Inflammatory macrophage treated with lipopolysaccharide for 4 hours (primary cell): ENCODE measurements at places on chromosomes 6 and 20.
A peak's percentile ranks its signal among the peaks of the same experiment; 100 is the strongest.

DNA sequence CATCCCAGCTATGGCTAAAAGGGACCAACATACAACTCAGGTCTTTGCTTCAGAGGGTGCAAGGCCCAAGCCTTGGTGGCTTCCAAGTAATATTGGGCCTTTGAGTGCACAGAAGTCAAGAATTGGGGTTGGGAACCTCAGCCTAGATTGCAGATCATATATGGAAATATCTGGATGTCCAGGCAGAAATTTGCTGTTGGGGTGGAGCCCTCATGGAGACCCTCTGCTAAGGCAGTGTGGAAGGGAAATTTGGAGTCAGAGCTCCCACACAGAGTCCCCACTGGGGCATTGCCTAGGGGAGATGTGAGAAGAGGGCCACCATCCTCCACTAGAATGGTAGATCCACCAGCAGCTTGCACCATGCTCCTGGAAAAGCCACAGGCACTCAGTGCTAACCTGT, 123.5 kb downstream of the PRL start:
- no peak for DNase-seq

DNA sequence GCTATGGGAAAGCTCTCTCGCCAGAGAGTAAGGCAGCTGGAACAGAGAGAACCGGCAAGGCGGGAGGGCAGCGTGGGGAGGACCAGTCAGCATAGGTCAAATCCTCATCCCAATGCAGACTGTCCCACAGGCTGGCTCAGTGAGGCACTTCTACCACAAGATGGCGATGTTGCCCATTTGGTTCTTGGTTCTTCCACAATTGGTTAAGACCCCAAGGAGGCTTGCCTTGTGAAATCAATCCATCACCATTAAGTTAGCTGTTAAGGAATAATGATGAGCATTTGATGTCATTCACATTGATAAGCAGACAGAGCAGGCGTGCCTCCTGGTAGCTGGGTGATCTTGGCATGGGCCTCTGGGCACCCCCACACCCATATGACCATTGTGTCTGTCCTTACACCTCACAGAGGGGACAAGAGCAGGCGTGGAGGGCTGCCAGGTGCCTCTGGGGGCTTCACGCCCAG, 2.4 kb downstream of the CSTL1 start:
- peak; percentile 67 for DNase-seq

DNA sequence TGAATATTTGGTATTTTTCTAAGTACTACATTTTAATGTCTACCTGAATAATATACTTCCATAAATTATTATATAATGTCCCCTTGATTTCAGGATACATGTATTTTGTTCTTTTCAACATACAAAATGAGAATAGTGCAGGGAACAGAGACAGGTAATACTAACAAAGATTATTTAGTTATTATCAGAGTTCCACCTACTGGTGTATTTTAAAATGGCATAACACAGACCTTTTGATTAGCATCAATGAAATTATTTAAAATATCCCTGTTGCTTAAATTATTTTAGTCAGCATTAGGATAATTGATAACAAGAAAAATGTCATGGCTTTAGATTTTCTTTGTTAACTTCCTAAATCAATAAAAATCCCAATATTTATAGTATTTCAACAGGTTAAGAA, 184.0 kb downstream of the PRDM13 start:
- no peak for DNase-seq

GRCh38 chr20:21235484-21236445, 67.4 kb upstream of the XRN2 start:
- DNase-seq, result peak; percentile 66

DNA sequence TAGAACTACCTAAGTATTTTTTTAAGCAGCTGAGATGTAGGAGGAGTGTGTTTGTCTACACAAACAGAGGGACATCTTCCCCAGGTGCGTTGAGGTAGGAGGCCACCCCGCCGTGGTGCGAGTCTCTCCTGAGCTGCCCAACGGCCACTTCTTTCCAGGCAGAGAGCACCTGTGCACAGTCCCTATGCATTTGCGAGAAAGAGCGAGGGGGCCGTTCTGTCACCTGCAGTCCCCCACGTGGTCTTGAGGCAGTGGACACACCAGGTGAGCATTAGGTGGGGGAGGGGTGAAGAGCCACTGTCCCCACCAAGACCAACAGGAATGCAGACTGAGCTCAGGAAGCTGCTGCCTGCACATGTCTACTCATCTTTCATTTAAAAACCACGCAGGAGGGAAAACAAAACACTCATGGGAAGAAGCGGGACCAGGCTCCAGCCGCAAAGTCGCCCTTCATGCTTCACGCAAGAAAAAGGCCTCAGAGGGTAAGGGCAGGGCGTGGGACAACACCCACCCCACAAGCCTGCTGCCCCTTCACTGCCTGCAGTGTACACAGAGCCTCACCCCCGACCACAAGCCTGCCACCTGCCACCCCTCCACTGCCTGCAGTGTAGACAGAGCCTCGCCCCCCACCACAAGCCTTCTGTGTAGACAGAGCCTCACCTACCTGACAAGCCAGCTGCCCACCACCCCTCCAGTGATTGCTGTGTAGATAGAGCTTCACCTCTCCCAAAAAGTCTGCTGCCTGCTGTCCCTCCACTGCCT, 142.0 kb downstream of the DLL1 start:
- DNase-seq, result no peak

GRCh38 chr20:25692499-25692898, 4.2 kb downstream of the ZNF337 start:
- DNase-seq, result no peak

DNA sequence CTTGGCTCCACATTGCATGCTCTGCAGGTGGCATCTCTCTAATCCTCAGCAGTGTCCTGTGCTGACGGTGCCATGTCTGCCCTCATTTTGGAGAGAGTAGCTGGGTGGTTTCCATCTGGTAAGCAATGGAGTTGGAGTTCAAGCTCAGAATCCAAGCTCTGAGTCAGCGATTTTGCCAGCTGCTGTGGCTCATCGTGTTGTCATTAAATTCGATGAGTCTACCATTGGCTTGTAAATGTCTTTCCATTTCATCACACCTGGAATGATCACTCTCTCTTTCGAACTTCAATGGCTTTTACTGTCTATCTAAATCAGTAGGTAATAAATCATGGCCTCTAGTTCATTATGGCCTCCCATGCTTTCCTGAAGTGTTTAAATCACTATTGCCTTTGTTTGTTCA, 378.5 kb upstream of the TSHZ2 start:
- DNase-seq, result no peak

GRCh38 chr6:116217069-116217468, 36.8 kb downstream of the TSPYL4 start:
- DNase-seq, result peak; percentile 66

- DNase-seq, result no peak
Observed at GRCh38 chr6:1558388-1558787, 51.3 kb upstream of the FOXC1 start.

GRCh38 chr6:13446381-13446780, 41.0 kb downstream of the GFOD1 start:
- no peak for DNase-seq

GRCh38 chr6:116556814-116557415, 3.4 kb downstream of the CALHM4 start:
- no peak for DNase-seq

- no peak for DNase-seq
Observed at GRCh38 chr20:61244213-61244612, 7.8 kb upstream of the CDH4 start.

GRCh38 chr6:42279144-42279781, 61.6 kb upstream of the MRPS10 start:
- DNase-seq, result no peak

DNA sequence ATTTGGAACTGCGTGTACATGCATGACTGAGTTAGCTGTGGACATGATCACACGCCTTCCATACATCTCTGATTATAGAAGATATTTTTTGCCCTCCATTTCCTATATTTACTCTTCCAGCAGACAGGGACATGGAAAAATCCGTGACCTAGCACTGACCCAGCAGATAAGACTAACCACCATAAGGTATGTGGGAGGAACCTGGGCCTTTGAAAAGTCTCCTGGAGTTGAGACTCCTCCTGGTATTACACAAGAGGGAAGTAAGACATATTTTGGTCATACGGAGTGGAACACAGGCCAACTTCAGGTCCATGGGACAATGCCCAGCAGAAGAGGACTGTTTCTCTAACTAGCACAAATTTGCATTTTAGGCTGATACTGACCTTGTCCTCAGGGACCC, 13.7 kb upstream of the SIRPB1 start:
- no peak for DNase-seq

DNA sequence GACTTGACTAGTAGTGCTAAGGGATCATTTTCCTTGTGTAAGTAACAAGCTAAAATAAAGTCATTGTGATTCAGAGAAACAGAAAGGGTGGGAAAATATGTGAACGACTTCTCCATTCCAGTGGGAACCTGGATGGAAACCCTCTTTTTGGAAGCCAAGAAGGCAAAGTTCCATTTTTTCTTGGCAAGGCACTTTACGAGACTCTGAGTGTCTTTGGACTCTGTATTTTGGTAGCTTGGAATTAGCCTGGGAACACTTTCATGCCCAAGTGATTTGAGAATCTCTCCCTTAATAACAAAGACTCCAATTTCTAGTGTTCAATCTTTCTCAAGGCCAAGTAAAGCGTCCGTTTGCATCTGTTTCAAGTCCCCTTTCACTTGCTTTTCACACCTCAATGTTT, 100.5 kb upstream of the SASH1 start:
- DNase-seq, result no peak

DNA sequence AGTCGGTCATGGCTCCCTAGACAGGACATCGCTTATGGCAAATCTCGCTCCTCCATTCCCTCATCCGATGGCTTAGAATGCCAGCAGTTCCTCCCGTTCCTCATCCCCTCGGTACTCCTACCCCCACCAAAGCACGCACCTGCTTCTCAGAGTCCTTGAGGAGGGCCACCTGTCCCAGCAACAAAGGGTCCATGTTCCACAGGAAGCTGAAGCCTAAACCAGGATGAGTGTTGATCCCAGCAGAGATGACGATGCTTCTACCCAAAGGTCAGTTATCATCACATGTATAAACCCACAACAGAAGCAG, 111.2 kb downstream of the THBS2 start:
- no peak for DNase-seq

- DNase-seq, result no peak
Observed at GRCh38 chr6:75114806-75115205, 91.0 kb downstream of the COL12A1 start.

DNA sequence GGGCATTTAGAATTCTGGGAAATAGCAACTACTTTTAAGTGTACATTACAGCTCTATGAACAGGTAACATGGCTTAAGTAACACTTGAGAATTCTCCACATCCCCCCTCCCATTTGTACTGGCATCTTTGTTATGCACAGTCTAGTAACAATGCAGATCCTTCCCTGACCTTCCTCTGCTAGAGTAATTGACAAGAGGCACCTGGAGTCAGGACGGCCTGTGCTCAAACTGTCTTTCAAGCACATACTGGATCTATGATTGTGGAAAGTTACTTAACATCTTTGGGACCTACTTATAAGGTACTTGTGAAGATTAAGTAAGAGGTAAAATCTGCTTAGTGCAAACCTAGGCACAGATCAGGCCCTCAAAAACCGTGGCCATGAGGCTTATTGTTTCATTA, 21.9 kb upstream of the GSTA3 start:
- no peak for DNase-seq

- peak; percentile 58 for DNase-seq
Observed at GRCh38 chr6:46128476-46128875, 1.3 kb upstream of the ENPP4 start.

- no peak for DNase-seq
Observed at GRCh38 chr6:132041706-132042105, 90.5 kb upstream of the CCN2 start.

DNA sequence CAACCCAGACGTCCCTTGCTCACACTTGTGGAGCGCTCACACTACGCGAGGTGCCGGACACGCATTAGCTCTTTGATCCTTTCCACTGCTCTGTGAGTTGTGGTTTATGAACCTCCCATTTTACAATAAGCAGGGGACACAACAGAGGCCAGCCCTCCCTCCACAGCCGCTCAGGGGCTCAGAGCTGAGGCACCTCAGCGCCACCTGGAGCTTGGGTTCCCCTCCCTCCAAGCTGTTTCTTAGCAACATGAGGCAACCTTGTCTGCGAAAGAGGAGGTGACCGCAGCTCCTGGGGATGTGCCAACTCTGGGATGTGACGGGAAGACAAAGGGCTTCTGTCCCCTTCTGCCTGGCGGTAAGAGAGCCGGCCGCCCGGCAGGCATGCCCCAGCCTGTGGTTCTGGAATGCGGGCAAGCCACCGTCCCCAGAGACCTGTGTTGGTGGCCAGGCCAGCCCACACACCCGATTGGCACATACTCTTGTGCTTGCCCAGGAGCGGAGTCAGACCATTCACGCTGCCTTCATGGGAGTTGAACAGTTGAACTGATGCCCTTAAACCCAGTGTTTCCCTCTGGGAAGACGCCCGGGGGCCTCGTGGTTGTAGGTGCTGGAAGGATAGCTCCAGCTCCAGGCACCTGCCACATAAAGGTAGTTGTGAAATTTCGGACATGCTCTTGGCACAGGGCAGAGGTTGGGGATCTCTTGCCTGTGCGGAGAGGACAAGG, 44.5 kb downstream of the RBM38 start:
- peak; percentile 42 for DNase-seq

DNA sequence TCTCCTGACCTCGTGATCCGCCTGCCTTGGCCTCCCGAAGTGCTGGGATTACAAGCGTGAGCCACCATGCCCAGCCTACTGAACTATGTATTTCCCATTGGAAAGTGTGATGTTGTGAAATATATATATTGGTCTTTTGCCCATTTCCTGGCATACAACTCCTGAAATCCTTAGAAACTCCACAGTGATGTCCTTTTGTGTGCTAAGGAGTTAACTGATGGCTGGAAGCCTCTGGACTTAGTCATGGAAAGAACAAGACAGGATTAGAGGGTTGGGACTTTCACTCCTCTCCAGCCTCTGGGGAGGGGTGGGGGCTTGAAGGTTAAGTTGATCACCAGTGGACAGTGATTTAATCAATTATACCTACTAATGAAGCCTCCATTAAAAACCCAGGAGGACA, 7.1 kb downstream of the PANK2 start:
- DNase-seq, result no peak

DNA sequence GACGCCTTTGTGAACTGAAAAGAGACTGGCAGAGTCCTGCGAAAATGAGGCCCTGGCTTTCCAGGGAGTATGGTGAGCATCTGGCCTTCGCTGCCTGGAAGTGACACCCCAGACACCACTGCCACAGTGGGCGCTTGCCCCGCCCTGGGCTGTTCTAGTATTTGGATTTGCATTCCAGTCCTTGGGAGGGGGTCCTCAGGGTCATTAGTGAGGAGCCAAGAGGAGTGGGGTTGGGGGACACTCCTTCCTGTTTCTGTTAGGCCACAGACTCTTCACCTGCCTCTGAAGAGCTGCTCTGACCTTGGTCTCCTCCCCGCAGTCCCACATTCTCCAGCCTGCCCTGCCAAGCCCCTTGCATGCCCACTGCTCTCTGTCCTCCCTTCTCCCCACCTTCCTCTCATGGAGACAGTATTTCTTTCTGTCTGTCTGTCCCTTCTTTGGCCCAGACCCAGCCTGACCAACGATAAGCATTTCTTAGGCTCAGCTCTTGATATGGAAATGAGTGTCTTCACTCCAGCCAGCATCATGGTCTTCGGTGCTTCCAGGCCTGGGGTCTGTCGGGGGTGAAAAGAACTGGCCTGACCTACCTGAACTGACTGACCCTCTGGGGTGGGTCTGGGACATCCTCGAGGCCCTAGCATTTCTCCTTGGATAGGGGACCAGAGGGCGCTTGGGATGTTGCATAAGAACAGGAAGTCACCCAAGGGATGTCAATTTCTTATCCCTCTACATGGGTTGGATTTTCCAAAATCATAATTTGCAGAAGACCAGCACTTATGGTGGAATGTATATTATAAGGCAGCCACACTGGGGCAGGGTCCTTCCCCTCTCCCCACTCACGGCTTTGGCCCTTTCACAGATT, 19.4 kb downstream of the SLC9A8 start:
- no peak for DNase-seq
